ENCODE measurements at places on chromosomes 7 and 10.

DNA sequence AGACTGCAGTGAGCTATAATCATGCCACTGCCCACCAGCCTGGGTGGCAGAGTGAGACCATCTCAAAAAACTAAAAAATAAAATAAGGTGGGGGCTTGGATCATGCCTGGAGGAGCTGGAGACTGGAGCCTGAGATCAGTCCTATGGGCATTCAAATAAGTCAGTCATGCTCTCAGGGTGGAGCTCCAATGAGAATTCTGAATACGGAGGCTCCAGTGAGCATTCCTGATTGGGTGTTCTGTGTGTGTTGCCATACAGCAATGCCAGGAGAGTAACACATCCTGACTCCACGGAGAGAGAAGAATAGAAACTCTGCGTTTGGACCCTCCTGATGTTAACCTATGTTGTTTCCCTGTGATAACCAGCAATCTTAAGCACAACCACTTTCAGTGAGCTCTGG lies 16.0 kb downstream of the UBE2D4 start:
- DNase-seq: no peak

GRCh38 chr10:88138319-88138848 lies 275.0 kb downstream of the PTEN start:
- no peak for DNase-seq

- no peak for DNase-seq
These were observed 897.2 kb downstream of the CNTNAP2 start for GRCh38 chr7:147013825-147014224.

DNA sequence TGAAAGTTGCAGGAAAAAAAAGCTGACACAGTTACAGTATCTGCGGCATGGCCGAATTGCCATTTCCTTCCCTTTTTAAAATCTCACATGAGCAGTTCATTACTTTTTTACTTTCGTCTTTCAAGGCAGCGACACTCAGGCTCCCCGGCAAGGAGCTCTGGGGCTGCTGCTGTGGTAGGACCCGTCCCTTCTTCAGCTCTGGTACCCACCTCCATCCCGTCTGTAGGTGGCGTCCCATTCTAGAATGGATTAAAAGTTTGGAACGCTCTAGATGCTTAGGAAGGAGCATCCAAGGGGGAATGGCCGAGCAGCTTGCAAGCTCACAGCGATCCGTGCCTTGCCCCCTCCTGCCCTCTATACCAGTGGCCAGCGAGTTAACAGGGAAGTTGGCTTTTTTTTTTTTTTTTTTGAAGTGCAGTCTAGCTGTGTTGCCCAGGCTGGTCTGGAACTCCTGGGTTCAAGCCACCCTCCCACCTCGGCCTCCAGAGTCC lies 22.8 kb upstream of the TTYH3 start:
- peak; percentile 12 for DNase-seq

- no peak for DNase-seq
These were observed 2.6 kb downstream of the HOXA9 start for GRCh38 chr7:27162561-27163287.

DNA sequence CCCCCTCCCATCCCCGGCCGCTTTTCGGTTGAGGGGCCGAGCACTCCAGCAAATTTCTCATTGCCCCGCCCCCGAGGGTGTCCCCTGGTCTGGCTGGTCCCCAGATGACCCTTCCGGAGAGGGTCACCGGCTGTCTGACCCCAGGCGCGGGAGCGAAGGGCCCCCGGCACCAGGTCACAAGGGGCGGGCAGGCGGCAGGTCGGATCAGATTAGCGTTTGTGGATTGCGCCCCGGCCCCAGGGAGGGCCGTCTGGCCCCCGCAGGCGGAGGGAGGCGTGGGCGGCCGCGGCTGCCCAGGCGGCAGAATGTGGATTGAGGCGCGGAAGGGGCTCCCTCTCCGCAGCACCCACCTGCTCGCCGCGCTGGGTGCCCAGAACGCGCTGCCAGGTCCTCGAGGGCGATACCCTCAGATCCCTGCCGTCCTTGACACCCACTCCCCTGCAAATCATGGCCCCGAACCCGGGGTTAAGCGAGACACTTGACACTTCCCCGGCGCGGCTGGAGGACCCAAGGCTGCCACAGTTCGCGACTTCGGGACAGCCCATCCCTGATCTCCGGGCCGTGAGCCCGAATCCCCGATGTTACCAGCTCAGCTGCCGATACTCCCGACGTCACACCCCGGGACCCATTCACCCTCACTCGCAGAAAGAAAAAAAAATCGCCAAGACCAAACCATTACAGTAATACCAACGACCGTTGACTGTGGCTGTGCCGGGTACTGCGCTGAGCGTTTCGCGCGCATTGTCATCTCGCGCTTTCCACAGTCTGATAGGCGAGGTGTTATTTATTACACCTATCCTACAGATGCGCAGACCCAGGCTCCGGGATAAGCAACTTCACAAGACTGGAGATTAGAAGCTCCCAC lies 953 bp downstream of the NODAL start:
- DNase-seq: no peak

DNA sequence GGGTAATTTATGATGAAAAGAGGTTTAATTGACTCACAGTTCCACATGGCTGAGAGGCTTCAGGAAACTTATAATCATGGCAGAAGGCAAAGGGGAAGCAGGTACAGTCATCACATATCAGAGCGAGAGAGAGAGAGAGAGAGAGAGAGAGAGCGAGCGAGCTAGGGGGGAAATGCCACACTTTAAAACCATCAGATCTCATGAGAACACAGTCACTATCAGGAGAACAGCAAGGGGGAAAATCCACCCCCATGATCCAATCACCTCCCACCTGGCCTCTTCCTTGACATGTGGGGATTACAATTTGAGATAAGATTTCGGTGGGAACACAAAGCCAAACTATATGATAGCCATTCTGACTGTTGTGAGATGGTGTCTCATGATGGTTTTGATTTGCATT lies 576.3 kb downstream of the GFRA1 start:
- no peak for DNase-seq

DNA sequence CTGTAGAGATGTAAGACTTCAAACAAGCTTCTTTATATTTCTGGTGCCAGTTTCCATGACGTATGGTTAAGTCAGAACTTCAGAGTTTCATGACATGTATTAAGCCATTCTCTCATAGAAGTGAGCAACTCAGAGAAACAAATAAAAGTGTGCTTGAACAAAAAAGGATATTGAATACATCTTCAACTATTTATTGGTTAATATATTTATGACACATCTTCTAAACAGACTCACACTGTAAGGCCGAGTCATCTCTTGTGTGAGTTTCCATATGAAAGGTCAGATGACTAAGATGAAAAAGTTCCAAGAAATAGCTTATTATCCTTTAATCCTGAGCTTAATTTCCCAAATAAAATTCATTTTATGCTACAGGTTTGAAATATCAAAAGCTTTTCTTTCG lies 105.5 kb upstream of the CSTF2T start:
- DNase-seq: no peak

DNA sequence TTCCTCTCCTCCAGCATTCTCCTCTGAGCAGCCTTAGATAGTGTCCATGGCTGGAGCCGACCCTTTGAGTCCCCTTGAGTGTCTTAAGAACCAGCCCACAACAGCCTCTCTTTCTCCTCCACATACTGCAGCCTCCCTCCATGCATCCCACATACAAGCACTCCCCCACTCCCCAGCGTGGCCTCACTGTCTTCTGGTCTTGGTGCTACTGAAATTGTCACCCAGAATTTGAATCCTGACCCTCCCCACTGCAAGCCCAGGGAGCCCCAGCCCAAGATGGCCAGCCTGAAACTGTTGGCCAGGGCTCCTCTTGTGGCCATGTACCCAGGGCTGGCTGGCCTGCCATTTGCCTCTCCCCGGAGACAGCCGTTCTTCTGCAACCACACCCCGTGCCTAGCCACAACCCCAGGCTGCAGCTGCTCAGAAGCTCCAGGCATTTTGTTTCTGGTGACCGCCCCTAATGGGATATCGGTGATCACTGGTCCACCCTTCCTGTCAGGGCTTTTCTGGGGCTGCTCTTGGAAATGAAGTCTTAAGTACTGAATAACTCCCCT lies 18.8 kb upstream of the SH2D4B start:
- no peak for DNase-seq

DNA sequence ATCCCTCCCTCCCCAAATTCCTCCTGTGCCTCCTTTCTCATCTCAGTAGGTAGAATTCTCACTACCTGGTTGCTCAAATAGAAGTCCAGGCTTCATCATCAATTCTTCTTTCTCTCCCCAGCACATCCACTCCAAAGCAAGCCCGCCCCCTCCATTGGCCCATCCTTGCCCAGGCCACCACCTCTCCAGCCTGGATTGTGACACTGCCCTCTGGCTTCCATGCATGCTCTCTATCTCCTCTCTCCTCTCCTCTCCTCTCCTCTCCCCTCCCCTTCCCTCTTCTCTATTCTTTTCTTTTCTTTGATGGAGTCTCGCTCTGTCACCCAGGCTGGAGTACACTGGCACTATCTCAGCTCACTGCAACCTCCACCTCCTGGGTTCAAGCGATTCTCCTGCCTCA lies 144.9 kb downstream of the UBE2H start:
- no peak for DNase-seq

DNA sequence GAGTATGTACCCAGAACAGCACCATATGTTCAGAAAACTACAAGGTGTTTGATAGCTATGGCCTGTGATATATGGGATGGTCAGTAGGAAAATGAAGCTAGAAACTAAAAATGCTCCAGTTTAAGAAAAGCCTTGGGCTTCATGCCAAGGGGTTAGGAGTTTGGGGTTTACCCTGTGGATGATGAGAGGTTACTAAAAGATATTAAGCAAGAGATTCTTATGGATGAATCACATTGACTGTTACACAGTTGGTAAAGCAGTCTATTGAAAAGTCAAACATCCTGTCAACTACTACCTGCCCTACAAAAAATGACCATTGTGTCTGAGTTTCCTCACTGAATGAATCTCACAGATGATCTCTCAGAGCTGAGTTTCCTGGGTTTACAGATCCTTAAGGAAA lies 166.2 kb upstream of the INHBA start:
- no peak for DNase-seq

DNA sequence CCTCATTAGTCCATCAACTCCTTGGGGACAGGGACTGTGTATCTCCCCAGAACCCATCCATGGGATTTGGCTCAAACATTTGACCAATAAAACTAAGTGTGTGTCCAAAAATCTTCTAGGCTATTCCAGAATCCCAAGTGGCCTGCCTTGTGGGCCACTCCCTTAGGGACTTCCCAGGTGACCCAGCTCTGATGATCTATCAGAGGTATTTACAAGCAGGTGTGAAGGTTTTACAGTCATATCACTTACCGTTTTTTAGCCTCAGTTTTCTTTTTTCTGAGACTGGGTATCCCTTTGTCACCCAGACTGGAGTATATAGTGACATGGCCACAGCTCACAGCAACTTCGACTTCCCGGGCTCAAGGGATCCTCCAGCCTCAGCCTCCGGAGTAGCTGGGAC lies 64.4 kb downstream of the PIP4K2A start:
- DNase-seq: no peak

DNA sequence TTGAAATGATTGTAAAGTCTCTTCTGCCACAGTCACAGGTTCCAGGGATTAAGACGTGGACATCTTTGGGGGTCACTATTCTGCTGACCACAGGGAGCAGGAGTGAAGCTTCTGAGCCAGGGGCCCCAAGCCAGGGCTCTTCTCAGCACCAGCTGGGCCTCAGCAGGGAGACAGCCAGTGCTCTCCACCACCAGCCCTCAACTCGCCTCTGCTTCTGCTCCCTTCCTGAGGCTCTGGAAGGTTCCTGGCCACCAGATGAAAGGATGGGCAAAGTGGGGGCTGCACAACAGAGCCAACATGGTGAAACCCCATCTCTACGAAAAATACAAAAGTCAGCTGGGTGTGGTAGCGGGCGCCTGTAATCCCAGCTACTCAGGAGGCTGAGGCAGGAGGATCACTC lies 11.2 kb upstream of the CRYGN start:
- no peak for DNase-seq

DNA sequence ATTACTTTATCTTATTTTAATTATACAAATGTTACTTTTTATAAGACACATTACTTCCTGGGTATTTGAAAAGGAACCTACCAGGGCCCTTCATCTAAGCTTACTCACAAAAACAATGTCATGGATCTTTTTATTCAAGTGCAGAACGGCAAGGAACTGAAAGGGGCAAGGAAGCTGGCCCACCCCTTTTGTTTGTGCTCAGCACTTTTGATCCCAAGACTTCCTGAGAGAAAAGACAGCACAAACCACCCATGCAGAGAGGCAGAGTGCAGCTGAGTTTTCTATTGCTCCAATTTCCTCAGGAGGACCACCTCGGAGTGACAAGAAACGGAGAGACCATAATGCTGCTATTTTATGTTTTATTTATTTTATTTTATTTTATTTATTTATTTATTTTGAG lies 232.0 kb upstream of the NRP1 start:
- DNase-seq: no peak

GRCh38 chr10:122161795-122162194 lies 109.3 kb upstream of the BTBD16 start:
- DNase-seq: no peak

DNA sequence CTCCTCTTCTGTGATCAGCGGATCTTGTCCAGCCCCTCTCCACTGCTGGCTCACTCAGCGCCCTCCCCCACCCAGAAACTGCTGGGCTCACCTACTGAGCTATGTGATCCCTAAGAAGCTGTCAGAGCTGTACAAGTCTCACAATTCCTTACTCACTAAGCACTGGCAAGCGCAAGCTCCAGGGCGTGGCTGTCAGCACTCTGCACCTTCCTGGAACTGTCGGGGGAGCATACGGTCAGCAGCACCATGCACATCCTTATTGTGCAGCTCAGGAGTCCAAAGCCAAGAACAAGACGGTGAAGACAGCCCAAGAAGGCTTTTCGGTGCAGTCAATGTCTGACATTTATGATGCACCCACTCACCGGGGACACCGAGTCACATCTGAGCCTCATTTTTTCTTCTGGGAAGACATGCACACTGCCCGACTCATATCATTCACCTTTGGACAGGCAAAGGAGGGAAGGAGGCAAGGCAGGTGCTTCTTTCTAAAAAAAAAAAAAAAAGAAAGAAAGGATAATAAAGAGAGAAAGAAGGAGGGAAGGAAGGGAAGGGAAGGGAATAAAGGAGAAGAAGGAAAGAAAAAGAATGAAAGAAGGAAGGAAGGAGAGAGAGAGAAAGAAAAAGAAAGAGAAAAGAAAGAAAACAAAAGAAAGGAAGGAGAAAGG lies 56.3 kb downstream of the ASB13 start:
- DNase-seq: no peak

- no peak for DNase-seq
These were observed 754.0 kb downstream of the KCNMA1 start for GRCh38 chr10:76883596-76883995.

Measured in CD4-positive, alpha-beta T cell treated with Interleukin-10 for 1 hour (primary cell).